ENCODE measurements at places on chromosomes 5 and 9.
A peak's percentile ranks its signal among the peaks of the same experiment; 100 is the strongest.

DNA sequence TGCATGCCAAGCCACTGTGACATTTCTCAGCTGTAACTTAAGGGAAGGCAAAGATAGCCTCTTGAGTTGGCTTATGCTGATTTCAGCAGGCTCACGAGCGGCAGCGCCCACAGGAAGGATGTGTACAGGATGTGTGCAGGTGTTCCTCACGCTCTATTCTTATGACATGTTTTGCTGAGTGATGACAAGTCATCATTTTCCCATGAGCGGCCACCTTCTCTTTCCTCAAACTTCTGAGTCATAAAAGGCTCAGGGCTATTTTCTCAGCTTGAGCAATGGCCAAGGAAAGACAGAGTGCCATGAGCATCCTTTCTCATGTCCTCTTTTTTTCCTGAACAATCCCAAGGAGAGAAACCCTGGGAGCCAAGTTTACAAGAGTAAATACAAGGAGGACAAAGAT, 365.9 kb downstream of the PLK2 start:
- DNase-seq: no peak

DNA sequence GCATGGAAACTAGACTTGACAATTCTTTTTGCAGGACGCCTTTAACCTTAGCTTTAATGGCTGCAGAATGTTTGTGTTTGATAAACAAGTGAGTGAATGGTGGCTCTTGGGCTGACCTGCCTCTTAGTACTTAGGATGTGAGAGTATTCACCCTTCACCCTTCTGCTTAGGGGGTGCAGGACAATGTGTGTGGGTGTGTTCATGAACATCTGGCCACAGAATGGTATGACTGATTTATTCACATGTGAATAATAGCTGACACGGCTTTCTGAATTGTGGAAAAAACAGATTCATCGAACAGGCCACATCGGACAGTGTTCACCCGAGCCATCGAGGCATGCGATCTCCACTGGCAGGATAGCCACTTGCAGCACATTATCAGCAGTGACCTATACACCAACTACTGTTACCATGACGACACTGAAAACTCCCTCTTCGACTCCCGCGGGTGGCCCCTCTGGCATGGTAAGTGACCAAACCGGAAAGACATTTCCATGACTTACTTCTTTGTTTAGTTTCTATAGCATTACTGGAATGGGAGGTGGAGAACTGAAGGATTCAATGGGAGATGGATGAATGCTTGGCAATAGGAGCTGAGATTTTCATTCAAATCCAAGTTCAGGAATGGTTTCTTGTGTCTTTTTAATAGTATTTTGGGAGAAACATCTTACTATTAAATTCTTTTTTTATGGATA, 193.6 kb downstream of the ZSWIM6 start:
- no peak for DNase-seq

GRCh38 chr9:20015427-20015931, 226.6 kb upstream of the SLC24A2 start:
- DNase-seq: no peak

DNA sequence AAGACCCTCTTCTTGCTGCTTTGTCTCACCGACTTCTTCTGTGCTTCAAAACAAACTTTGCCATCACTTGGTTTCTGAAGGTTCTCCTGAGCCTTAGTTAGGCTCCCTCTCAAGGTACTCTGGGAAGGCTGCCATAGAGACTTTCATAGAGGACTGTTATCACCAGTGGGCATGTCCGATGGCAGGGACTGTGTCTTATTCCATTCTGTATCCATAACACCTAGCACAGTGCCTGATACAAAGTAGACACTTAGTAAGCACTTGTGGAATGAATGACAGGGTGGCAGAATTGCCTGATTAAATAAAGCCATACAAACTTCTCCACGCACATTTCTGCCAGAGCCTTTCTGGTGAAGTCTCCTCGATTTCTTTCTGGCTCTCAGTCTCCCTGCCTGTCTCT, 32.7 kb downstream of the AGXT2 start:
- DNase-seq: no peak

GRCh38 chr5:34037726-34038125, 5.3 kb downstream of the C1QTNF3 start:
- no peak for DNase-seq

DNA sequence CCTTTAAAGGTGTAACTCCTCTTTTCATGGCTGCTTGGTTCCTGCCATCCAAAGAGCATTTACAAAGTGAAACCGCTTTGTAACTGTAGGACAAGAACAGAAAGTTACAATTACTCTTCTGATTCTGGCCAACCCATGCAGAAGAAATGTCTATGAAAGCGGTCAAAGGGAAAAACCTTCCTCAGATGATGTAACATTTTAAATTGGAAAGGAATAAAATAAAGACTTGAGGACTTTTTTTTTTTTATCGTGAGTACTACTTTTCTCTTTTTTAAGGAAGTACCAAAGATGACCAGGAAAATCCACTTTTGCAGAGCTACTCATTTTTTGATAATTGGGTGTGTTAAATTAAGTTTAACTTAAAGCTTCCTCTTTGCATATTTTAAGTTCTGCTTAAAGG, 13.0 kb upstream of the C9orf72 start:
- no peak for DNase-seq

GRCh38 chr5:5183933-5184332, 43.8 kb downstream of the ADAMTS16 start:
- DNase-seq: no peak

DNA sequence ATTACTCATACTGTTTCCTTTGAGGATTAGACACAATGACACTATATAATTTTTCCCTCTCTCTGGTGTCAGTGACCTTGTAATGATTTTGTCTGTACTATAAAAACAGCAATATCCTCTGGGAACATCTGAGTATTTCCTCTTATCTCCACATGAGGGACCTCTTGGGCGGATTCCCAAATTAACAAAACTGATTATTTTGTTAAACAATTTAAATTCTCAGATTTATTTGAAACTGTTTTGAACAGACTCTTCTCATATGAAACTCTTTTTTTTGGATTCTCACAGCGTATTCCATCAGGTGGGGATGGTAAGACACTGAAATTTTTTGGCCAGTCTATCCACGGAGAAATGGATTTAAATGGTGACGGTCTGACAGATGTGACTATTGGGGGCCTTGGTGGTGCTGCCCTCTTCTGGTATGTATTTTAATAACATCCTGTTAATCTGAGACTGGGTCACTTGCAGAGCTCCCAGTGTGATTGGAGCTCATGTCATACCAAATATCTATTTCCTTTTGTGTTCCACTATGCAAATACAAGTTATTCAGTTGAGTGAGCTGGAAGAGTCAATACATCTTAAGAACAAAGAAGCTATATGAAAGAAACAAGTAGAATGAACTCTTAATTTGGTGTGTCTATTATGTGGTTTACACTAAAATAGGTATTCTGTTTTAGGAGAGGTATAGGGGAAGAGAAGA, 73.8 kb upstream of the ITGA2 start:
- DNase-seq: peak; percentile 78

DNA sequence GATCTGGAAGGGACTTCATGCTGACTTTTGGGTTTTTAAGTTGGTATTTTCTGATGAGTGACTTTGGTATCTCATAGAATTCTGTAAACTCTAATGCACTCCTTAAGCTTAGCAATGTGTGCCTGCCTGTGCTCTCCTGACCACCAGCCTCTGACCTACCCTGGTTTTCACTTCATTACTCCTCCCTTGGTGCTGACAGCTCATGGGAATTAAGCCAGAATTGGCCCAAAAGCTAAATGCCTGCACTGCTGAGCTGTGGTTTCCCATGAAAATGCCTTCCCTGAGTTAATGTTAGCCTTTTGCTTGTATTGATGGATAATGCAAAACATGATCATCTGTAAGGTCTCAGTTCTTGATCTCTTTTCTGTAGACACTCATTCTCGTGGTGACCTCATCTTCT, 308.0 kb downstream of the DOCK8 start:
- no peak for DNase-seq

GRCh38 chr5:148837383-148837782, 11.0 kb downstream of the ADRB2 start:
- no peak for DNase-seq

GRCh38 chr5:9781890-9782289, 151.7 kb upstream of the TAS2R1 start:
- DNase-seq: no peak

GRCh38 chr5:139164020-139164419, 34.1 kb downstream of the SIL1 start:
- DNase-seq: no peak
